ENCODE measurements at places on chromosomes 7 and 10.
A peak's percentile ranks its signal among the peaks of the same experiment; 100 is the strongest.

GRCh38 chr10:91745090-91745831 lies 53.0 kb upstream of the TNKS2 start:
- no peak for DNase-seq

DNA sequence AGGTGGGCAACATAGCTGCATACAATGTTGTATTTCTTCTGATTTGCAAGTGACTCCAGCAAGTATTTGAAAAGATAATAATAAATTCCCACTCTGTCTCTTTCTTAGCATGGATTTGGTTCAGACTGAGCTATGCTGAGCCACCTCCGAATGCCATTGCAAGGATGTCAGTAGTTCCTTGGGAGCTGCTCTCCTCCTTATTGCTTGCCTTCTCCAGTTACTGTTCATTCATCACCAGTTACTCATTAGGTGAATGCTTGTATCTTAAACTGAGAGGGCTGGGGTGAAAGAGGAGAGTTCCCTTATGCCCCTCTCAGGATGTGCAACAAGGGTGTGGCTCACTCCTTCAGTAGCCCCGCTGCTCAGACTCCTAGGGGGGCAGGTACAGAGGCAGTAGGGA lies 78.4 kb upstream of the PRKAR2B start:
- no peak for DNase-seq

GRCh38 chr7:117623606-117624005 lies 143.8 kb downstream of the CFTR start:
- DNase-seq = no peak

- no peak for DNase-seq
Measured at GRCh38 chr10:22319980-22320558, 830 bp upstream of the BMI1 start.

GRCh38 chr10:36066102-36066501 lies 424.0 kb upstream of the FZD8 start:
- no peak for DNase-seq

DNA sequence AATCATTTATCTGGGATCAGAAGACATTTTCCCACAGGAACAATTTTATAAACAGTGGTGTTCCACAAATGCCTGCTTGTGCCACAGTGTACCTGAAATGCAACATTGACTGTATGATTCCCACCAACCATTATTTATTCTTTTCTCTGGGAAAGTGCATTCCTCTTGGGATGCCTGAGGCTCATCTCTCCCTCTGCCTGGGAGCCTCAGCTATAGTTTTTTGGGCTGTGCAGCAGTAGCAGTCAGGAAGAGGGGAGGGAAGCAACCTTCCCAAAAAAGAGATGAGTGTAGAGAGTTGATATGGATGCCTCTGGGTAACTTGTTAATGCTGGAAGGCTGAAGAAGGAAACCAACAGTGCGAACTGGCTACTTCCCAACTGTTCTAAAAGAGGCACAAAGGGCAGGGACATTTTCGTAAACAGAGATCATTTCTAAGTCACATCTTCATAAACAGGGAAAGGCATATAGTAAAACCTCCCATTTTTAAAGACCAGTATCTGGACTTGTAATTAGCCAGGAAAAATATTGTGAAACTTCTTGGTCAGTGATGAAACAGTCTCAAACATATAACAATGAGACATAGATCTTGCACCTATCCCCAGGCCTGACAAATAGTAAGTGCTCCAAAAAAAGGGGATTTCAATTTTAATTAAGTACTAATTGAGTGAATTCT lies 1.4 kb upstream of the CALD1 start:
- DNase-seq = no peak

- DNase-seq = no peak
Measured at GRCh38 chr10:48847691-48848090, 91.9 kb downstream of the LRRC18 start.

GRCh38 chr7:104859754-104860426 lies 154.1 kb upstream of the KMT2E start:
- no peak for DNase-seq

DNA sequence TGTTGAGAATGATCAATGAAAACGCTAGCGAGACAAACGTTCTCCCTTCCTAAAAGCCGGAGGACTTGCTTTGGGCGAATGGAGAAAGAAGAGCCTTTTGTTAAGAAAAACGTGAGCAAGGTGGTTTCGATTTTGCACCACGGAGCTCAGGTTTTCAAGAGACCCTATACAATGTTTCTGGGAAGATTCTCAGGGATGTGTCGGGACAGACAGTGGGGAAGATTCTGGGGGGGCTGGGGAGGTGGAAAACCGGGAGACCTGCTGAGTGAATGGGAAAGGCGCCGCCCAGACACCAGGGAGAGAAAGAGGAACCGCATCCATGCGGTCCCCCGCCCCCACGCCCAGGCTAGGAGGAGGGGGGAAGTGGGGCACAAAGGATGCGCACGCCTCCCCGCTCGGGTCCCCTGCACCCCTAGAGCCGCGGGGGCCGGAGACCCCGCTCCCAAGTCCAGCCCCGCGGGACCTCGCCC lies 745 bp downstream of the YWHAG start:
- peak; percentile 22 for DNase-seq

DNA sequence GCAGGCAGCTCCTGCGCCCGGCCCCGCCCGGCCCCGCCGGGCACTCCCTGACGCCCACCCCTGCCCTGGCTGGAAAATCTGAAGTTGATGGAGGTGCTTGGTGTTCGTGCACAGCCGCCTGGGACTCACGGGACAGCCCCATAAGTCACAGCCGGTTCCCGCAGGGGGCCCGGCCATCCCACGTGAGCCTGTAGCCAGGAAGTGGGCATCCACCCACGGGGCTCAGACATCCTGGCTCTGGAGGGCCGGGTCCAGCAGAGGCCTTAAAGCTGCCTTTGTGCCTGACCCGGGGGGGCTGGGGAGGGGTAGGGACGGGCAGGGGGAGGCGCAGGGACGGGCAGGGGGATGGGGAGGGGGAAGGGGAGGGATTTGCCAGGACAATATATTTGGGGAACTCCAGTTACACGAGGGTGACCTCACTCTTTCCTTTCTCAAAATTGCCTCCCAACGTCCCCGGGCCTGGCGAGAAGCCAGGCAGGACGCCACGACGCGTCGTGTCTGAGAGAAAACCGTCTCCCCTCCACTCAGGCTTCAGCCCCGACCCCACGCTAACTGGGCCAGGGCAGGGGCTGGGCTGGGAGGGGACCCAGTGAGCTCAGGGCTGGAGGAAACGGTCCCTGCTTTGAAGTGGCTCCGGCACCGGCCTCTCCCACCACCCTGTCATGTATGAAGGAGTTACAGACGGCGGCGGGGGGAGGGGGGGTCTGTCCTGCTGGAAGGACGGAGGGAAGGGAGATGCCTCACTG lies 82.1 kb upstream of the PDGFA start:
- DNase-seq = peak; percentile 92

DNA sequence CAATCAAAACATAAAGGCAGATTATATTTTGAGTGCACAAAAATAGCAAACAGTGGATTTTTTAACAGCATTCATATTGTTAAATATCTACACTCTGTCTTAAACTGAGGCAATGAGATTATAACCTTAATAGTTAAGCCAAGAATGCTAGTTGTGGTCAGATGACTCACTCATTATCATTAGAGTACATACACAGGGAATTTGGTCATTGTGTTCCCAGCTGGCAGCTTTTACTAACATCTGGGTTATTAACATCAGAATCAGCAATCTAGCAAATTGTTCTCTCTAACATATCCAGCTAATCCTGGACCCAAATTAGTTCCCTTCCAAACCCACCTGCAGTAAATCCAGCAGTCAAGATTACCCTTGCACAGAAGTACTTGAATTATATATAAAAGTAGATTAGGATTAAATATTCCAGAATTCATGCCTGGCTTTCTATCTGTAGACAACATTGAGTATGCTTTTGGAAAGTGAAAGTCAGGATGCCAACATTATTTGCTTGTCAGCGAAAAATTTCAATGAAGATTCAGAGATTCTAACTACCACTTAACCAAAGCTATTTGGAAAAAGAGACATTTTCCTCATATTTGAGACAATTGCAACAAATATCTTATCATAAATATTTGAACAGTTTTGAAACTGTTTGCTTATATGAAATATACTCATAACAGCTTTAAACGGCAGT lies 1035.6 kb upstream of the PHF14 start:
- no peak for DNase-seq

DNA sequence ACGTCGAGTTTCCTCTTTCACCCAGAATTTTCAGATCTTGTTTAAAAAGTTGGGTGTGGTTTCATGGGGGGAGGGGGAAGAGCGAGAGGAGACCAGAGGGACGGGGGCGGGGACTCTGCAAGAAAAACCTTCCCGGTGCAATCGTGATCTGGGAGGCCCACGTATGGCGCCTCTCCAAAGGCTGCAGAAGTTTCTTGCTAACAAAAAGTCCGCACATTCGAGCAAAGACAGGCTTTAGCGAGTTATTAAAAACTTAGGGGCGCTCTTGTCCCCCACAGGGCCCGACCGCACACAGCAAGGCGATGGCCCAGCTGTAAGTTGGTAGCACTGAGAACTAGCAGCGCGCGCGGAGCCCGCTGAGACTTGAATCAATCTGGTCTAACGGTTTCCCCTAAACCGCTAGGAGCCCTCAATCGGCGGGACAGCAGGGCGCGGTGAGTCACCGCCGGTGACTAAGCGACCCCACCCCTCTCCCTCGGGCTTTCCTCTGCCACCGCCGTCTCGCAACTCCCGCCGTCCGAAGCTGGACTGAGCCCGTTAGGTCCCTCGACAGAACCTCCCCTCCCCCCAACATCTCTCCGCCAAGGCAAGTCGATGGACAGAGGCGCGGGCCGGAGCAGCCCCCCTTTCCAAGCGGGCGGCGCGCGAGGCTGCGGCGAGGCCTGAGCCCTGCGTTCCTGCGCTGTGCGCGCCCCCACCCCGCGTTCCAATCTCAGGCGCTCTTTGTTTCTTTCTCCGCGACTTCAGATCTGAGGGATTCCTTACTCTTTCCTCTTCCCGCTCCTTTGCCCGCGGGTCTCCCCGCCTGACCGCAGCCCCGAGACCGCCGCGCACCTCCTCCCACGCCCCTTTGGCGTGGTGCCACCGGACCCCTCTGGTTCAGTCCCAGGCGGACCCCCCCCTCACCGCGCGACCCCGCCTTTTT lies at the start of gene VIM:
Gene VIM (plus strand): TSS at position 151 of the 925 bp plus-strand sequence. CDS start 1,182 bp downstream, outside the sequence.
- DNase-seq = peak; percentile 84

DNA sequence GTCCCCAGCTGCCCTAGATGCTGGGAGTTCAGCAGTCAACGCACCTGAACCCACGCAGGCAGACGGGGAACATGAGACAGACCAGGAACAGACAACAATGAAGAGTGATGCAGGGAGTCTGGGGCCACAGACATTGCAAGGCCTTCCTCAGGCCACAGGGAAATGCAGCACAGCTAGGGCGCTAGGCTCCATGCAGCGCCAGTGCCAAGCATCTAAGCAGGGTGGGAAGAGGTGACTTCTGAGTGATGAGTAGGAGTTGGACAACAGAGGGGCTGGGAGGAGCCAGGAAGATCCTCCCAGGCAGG lies 7.7 kb upstream of the RET start:
- DNase-seq = no peak

GRCh38 chr10:44418637-44419036 lies 33.7 kb upstream of the CXCL12 start:
- no peak for DNase-seq

- no peak for DNase-seq
Measured at GRCh38 chr7:26612742-26613141, 251.6 kb downstream of the SKAP2 start.

- no peak for DNase-seq
Measured at GRCh38 chr10:5441106-5441505, 28.7 kb downstream of the NET1 start.

- DNase-seq = no peak
Measured at GRCh38 chr7:42624471-42624870, 287.4 kb downstream of the C7orf25 start.

DNA sequence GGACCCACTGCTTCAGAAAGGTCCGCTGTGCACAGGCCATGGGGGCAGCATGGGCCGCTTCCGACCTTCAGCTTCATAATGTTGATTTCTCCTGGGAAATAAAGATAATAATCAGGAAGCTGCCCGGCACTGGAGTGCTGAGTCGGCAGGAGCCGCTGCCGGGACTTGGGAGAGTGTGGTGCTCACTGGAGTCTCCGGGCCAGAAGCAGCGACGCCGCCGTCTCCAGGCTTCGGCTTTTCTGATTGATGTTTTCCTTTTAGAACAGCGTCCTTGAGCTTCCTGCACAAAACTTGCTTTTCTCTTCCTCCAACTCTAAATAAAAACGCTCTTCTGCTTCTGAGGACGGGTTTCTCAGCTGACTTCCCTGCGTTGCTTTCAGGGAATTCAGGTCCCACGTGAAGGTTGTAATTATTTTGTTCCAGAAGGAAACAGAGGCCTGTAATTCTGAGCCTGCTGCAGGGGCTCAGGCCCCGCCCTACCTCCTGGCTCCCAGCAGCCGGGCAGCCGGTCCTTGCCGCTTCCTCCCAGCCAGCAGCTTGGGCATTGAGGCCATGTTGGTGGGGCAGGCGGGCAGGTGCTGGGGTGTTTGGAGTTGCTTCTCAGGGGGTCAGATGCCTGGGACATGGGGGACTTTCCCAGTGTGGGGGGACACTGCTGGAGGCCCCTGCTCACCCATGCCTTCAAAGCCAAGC lies 14.7 kb downstream of the PWWP2B start:
- DNase-seq = no peak

DNA sequence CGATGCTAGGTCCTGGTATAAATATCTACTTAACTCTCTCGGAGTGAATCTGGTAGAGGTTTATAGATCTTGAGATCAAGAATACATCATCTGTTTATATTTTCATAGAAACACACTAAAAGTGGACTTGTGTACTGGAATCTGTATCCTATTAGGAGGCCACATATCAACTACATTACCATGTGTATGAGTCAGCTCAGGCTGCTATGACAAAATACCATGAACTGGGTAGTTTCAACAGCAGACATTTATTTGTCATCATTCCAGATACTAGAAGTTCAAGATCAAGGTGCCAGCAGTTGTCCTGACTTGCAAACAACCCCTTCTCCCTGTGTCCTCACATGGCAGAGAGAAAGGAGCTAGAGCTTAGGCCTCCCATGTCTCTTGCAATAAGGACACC lies 113.9 kb upstream of the PFKP start:
- no peak for DNase-seq

DNA sequence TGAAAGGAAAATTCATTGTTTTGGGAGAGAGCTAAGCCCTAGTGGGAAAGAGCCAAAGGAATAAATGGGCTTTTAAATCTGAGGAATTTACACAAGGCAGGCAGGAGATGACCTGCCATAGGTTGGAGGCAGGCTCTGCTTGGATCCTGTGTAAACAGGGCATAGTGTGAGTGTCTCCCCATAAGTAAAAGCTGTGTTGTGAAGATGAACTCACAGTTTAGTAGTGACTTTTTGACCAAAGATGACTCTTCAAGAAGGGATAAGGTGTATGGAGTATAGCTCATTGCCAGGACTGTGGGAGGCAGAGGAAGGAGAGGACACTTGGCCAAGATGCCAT lies 63.2 kb downstream of the KAT6B start:
- DNase-seq = no peak

GRCh38 chr7:44381494-44382220 lies 56.3 kb upstream of the CAMK2B start:
- no peak for DNase-seq

DNA sequence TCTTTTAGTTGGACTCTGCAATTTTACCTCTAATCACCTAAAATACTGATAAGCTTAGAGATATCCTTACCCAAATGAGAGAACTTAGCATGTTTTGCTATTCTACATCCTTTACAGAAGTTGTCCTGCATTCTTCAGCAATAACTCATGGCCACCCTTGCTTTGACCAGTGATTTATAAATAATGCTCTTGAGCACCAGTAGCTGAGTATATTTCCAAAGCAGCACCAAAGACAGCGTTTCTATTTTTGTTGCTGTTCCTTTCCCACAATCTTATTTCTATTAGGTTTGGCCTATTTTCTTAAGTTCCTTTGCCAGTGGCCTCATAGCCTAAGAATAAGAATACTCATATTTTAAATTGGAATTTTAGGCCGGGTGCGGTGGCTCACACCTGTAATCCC lies 15.0 kb downstream of the ARPC1A start:
- no peak for DNase-seq

GRCh38 chr10:25682203-25682851 lies 251.7 kb upstream of the MYO3A start:
- no peak for DNase-seq

All from stimulated activated CD8-positive, alpha-beta memory T cell treated with anti-CD3 and anti-CD28 coated beads, Interleukin-7, amount 100 ng/mL, for 4 hours (primary cell).